ENCODE measurements at places on chromosomes 7 and 10.

DNA sequence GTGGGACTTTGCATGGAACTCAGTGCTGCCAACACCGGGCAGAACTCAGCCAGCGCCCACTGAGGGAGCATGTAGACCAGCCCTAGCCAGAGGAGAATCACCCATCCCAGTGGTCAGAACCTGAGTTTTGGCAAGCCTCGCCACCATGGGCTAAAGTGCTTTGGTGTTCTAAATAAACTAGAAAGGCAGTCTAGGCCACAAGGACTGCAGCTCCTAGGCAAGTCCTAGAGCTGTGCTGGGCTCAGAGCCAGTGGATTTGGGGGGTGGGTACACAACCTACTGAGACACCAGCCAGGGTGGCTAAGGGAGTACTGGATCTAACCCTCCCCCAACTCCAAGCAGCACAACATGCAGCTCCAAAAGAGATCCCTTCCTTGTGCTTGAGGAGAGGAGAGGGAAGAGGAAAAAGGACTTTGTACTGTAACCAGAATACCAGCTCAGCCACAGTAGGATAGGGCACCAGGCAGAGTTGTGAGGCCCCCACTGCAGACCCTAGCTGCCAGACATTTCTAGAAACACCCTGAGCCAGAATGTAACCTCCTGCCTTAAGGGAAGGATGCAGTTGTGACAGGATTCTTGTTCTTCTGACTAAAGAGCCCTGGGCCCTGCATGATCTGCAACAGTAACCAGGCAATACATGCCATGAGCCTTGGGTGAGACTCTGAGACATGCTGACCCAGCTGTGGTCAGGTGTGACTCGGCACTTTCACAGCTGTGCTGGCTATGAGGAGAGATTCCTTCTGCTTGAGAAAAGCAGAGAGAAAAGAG, 24.4 kb downstream of the GSDME start:
- no peak for DNase-seq

DNA sequence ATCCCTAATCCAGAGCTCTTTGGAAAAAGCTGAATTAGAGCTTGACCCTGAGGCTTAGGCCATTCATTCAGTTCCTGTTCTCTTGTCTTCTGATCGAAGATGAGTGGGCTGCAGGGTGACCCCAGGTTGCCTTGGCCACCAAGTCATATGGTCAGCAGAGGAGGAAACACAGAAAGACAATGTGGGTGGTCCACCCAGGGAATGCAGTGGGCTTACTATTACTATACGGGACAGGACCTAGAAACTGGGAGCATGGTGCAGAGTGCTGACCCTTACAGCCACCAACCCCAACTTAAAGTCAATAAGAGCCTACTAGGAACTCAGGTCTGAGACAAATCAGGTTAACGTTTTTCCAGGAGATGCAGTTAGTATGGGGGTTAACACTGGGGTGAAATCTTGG, 200.5 kb downstream of the HERPUD2 start:
- DNase-seq, result no peak

GRCh38 chr10:86979977-86980448, 11.7 kb downstream of the ADIRF start:
- no peak for DNase-seq

DNA sequence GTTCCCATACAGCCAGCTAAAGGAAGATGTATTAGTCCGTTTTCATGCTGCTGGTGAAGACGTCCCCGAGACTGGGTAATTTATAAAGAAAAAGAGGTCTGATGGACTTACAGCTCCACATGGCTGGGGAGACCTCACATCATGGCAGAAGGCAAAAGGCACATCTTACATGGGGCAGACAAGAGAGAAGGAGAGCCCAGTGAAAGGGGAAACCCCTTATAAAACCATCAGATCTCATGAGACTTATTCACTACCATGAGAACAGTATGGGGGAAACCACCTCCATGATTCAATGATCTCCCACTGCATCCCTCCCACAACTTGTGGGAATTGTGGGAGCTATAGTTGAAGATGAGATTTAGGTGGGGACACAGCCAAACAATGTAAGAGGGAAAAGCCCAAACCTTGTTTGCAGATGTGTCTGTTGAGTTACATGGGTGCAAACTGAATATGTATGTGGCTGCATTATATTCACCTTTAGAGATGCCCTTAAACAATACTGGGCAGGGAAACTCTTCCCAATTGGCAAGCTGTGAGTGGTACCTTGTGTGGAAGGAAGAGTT, 13.1 kb upstream of the BRAF start:
- no peak for DNase-seq

GRCh38 chr7:156781972-156782371, 111.0 kb downstream of the LMBR1 start:
- no peak for DNase-seq

DNA sequence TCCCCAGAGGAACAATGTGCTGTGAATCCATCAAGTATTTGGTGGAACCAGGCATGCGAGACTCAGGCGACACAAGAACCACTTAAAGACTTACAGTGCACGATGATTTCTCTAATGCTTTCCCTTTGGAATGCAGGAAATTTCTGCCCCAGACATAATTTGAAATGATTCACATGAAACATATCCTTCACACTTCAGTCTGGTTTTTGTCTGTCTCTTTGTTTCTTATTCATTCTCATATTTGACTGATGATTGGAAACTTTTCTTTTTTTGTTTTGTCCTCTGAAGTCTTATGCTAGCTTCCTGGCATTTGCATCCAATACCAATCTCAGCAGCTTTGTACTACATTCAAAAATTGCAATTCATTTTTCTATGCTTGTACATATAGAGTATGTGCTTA, 502.8 kb downstream of the PHTF2 start:
- DNase-seq, result no peak

- DNase-seq, result no peak
These were observed 491.7 kb downstream of the GRM8 start for GRCh38 chr7:126760914-126761577.

- DNase-seq, result no peak
These were observed 72.3 kb downstream of the CCDC71L start for GRCh38 chr7:106588422-106589197.

GRCh38 chr7:71034243-71034642, 97.7 kb upstream of the GALNT17 start:
- no peak for DNase-seq

- DNase-seq, result no peak
These were observed 573.9 kb downstream of the GATA3 start for GRCh38 chr10:8628351-8628750.

DNA sequence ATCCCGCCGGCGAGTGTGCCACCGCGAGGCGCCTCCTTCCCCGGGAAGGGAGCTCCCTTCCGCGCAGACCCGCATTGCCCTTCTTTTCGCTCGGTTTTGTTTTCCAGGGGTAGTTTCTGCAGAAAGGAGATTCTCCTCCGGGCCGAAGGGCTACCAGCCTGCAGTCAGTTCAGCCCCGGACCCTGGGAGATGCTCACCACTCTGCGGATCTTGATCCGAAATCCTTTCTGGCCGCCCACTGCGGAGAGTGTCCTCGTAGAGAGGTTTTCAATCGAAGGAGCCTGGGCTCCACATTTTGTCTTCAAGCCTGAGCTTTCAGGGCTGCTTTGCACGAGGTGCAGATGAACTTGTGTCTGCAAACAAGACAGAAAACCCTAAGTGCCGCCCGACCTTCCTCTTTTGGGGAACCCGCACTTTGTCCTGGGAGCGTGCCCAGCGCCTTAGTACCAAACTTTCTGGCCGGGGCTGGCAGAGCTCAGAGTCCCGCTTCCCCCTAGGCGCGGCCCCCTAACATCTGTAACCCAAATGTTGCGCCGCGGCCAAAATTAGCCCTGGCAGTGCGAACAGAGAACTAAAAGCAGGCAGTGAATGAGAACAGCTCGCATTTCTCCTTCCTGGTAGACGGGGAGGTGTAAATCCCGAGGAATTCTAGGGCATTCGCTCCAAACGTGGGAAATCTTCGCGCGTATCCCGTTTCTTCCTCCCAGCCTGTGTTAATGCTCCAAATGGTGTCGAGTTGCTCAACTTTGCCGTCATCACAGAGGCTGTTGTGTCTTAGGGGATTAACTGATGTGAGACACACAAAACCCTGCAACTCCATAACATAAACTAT, 6.7 kb upstream of the EN2 start:
- DNase-seq, result no peak

DNA sequence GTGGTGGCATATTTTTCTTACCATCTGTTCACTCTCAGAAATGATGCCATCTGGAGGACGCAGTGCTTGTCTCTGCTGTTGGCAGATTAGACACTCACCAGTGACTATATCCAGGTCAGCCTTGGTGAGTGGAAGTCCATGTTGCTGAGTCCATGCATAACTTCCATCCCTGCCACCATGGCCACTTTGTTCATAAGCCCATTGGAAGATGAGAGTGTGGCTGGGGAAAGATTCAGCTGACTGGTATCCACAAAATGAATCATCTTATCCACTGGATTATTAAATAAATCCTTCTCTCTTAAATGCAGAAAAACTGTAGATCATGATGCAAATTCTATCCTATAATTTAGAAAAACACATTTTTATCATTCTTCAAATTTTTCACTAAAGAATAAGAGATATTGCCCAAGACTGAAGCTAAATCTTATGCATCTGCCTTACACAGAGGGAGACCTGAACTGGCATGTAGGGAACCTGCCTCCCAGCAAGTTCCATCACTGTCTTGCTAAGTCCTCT, 726.9 kb downstream of the TNS3 start:
- no peak for DNase-seq

DNA sequence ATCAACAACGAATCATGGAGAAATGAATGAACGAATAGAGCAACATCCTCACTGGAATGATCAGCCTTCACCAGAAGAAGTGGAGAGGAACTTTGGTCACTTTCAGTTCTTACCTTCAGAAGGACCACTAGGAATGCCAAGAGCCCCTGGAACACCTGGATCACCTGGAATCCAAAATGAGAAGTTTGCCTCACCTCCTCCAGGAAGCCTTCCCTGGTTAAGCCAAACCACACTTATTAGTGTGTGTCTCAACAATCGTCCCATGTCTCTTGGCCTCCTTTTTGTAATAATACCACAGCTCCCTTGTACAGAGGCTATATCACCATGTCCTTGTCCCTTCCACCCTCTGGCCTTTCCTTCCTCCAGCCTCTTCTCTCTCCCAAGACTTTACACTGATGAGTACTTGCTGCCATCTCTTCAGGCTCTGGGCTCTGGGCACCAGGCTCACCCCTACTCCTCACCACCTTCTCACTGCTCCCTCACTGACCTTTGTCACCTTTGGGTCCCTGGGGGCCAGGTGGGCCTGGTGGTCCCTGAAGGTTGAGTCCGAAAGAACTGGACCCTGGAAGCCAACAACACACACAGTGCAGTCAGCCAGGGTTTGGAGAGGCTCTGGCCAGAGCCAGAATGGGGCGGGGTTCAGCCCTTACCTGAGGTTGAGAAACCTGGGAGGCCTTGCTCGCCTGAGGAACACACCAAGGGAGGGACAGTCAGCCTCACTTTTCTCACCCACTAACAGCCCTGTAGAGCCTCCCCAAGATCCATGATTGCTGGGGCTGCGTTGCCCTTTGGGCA, 46.5 kb downstream of the COL17A1 start:
- no peak for DNase-seq

DNA sequence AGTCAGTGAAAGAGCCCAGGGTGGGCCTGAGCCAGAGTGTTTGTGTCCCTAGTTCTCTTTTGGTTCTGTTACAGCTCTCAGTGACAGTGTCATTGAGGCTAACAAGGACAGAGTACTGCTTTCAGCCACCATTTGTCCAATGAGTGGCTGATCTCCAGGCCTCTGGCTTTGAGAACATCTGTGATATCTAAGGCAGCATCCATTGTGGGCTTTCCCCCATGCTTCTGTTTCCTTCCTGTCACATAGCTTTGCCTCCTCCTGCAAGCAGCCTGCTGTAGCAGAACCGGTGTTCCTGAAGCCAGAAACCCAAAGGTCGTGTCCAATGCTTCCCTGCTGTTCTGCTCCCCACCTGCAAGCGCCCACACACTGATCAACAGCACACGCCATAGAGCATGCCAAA, 68.4 kb downstream of the IKZF1 start:
- no peak for DNase-seq

DNA sequence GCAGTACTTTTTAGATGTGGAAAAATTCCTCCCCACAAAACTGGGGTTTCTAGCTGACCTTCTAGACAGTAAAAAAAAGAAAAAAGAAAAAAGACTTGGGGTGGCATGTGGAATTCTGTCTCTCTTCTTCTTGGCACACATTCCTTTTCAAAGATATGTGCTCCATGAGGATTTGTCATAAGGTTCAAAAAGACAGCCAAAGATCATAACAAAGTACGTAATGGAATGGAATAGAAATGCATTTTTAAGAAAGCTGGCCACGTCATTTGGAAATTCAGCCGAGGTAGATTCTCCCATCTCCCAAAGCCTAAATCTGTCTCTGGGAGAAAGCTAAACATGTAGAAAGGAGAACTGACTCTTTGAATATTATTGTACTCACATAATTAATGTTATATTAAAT, 381.3 kb upstream of the NFE2L3 start:
- DNase-seq, result no peak

- DNase-seq, result no peak
These were observed 11.2 kb upstream of the PRTFDC1 start for GRCh38 chr10:24963521-24964041.

GRCh38 chr7:6401536-6401935, 46.2 kb downstream of the DAGLB start:
- no peak for DNase-seq

DNA sequence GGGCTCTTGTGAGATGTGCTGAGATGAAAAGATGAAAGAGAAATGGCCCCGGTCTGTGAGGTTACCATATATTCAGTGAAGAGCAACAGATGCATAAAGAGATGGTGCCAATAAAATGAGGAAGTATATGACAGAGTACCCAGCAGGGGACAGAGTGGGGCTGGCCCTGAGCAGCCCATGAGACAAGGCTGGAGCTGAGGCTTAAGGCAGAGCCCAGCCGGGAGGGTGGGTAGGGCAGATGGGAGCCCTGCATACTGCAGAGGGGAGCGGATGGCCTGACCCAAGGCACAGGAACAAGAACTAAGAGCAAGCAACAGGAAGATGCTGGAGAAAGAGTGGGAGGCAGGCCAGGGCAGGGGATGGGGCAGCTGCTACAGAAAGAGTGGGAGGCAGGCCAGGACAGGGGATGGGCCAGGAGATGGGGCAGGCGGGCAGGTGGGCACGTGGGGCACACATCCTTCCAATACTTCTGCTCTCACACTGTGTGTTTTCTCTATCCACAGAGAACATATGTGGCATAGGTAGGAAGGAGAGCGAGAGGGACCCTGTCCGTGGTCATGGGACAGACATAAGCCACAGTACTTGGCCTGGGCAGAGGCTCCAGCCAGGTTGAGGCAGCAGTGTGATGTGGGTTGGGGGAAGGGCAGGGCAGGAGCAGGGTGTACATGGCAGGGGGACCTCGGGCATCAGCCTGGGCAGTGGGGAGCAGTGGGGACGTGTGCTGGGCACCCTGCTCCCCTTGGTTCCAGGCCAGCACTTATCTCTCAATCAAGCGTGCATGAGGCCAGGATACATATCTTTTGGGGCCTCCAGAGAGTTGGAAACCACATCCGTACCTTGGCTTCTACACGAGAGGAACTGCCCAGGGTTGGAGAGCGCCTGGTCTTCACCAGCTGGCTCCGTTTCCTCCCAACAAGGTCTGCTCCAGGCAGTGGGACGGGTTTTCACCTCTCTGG, 91.6 kb upstream of the IKZF1 start:
- DNase-seq, result no peak

DNA sequence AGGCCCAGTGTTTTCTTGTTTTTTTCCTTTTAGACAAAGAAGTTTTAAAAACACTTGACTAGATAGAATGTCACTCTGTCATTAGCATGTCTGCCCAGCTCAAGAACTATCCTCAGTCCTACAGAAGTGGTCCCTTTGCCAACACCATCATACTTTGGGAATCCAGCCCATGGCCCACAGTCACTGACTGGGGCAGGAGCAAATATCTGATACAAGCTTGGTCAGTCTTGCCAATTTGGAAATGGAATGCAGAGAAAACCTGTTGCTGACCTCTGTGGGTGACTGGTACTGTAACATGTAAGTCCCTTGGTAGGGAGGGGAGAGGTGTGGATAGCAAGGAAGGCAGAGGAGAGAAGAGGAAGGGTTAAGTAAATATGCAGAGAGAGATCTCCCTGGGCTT, 47.8 kb downstream of the IPMK start:
- no peak for DNase-seq
